ENCODE measurements at places on chromosomes 1 and 21.

- peak; percentile 40 for DNase-seq
These were observed 1.2 kb upstream of the ADORA1 start for GRCh38 chr1:203126151-203126865.

GRCh38 chr1:45134461-45134873, 71.9 kb downstream of the ZSWIM5 start:
- no peak for DNase-seq

- no peak for DNase-seq
These were observed 30.2 kb downstream of the EYA3 start for GRCh38 chr1:28058168-28058567.

DNA sequence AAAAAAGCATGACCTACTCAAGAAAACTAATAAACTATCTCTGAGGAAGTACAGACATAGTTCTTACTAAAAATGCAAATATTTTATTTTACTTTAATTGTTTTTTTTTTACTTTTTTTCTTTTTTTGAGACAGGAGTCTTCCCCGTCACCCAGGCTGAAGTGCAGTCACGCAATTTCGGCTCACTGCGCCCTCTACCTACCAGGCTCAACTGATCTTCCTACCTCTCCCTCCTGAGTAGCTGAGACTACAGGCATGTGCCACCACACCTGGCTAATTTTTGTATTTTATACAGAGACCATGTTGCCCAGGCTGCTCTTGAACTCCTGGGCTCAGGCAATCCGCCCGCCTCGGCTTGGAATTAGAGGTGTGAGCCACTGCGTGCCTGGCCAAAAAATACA, 1263.1 kb downstream of the KCNT2 start:
- DNase-seq: no peak

GRCh38 chr1:210264496-210265380, 32.1 kb downstream of the SERTAD4 start:
- DNase-seq: peak; percentile 74

DNA sequence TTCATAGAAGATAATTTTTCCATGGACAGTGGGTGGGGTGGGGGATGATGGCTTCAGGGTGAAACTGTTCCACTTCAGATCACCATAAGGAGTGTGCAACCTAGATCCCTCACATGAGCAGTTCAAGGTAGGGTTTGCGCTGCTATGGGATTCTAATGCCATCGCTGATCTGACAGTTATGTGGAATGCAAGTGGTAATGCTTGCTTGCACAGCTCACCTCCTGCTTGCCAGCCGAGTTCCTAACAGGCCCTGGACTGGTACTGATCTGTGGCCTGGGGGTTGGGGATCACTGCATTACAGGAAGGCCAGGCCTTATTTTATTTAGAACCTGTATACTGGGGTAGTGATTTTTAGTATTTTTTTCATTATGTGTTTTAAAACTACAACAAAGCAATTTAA, 22.0 kb downstream of the MAN1A2 start:
- DNase-seq: no peak

- DNase-seq: no peak
These were observed 145.7 kb downstream of the CASZ1 start for GRCh38 chr1:10650556-10651388.

DNA sequence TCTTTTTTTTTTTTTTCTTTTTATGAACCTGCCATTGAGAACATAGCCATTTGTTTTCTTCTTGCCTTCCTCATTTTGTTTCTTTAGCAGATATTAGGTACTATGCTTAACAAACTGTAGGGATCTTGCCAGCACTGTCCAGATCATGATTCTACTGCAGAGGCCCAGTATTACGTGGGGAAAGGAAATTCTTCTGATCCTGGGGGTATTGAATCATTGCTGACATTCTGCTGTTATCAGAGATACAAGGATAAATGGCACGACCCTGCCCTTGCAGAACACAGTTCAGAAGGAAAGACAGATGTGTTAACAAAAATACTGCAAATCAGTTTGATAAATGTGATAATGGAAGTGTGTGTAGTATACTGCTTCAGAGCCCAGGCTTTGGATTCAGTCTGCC, 56.2 kb downstream of the BTBD8 start:
- peak; percentile 6 for DNase-seq

GRCh38 chr1:15171271-15171908, 17.8 kb downstream of the TMEM51 start:
- no peak for DNase-seq

DNA sequence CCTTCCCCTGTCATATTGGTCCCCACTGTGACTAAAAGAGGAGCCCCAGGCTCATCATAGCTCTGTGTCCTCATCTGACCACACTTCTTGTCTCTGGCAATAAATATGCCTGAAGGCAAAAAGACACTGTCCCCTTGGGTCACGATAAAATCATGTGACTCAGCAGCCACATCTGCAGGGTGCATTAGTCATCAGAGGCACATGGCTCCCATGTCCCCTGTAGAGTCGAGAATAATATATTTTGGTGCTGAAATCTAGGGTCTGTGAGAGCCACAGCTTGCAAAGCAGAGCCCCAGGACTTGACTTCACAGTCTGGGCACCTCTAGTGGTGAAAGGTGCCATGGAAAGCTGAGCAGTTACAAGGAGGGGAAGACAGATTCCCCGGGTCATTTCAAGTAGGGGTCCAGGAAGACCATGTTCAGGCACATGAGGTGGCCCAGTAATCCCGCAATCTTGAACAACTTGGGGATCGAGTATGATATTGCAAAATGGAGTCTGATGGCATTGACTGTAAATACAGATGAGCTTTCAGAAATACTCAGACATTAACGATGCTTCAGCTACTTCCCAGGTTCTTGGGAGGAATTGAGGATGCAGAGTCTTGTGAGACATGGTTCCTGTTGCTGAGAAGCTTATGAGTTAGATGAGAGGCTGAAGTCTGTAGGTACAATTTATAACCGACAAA, 68.6 kb downstream of the SLC35F3 start:
- no peak for DNase-seq

- DNase-seq: no peak
These were observed 2.8 kb upstream of the ADAM30 start for GRCh38 chr1:119898981-119899720.

- DNase-seq: peak; percentile 71
These were observed 5.3 kb downstream of the UHMK1 start for GRCh38 chr1:162502928-162503327.

GRCh38 chr1:70707214-70707613, 296.1 kb downstream of the CTH start:
- no peak for DNase-seq

DNA sequence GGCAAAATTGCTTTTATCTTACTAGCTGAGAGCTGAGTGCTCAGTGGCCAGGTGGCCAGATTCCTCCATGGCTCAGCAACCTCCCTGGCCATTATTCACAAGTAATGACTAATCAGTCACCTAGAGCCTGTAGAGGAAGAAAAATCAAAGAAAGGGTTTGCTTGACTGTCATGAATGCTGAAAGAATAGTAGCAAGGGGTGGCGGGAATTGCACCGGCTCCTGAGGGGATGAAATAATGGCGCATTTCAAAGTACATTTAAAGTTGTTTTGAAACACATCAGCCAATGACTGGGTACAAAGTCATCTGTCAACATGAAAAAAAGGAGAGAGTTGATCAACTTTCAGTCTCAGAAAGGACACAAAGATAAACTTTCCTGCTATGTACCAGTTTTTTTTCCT, 99.5 kb downstream of the OMA1 start:
- DNase-seq: no peak

- no peak for DNase-seq
These were observed 20.4 kb upstream of the TNR start for GRCh38 chr1:175763797-175764196.

GRCh38 chr1:244047621-244048255, 3.3 kb upstream of the ZBTB18 start:
- no peak for DNase-seq

DNA sequence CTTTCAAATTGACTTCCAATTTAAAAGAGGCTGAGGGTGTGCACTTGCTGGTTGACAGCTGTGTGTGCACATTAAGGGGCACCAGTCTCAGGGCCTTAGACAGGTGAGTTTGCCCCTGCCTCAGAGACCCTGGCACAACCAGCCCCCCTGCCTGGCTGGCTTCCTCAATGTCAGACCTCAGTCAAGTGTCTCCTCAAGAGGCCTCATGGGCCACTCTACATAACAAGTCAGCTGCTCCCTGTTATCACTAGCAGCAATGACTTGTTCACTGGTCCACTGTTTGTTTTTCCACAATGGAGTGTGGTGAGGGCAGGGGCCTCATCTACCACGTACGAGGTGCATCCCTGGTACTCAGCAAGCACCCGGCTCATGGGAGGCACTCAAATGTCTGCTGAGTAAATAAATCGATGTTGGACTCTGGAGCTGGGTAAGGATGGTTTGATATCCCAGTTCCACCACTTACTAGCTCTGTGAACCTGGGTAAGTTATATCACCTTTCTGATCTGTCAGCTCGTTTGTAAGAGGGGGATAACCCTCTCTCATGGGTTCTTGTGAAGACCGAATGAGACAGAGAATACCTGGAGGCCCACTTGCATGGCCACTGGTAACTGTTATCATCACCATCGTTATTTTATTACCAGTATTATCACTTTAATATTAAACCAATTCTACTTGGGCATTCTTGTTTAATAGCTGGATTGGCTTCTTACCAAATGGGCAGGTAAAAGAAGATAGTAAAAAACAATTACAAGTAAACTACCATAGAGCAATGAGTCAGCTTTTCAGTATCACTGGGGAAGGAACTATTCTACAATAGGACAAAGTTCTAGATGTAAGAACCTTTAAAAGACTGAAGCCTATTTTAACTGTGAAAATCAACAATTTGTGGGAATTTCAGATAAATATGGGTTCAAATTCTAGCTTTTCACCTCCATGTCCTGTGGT, 64.6 kb downstream of the SLC66A1 start:
- no peak for DNase-seq

GRCh38 chr1:47753808-47754207, 243.4 kb downstream of the TRABD2B start:
- no peak for DNase-seq

DNA sequence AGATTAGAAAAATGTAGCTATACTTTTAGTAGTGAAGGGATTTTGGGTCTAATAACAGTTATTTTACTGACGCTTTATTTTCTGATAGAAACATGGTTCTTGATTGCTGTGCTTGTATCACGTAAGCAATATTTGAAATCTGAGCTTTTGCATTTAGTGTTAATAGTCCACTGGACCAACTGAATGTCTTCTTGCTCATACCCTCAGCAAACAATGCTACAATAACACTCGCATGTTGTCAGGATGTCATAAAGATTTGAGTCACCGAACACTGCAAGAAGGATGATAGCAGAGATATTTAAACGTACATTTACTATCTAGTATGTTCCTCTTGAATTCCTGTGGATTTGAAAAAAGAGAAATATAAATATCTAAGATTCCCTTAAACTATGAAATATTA, 7.5 kb downstream of the DYRK1A start:
- peak; percentile 64 for DNase-seq

- no peak for DNase-seq
These were observed 50.7 kb downstream of the EBNA1BP2 start for GRCh38 chr1:43121256-43121900.

DNA sequence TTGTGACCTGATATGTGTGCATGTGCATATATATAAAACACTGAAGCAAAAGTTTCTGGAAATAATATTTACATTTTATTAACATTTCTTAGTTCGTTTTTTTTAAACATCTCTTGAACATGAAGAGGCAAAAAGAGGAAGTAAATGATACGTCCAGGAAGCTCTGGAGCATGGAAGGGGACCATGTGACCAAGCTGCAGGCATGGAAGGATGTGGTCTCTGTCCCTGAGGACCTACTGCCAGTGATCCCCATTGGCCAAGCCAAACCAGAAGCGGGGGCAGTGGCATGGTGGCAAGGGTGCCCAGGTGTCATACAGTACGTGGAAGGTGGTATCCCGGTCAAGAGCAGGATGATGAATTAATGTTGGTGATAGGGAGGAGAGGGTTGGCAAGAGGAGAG, 268.3 kb upstream of the PROX1 start:
- no peak for DNase-seq

DNA sequence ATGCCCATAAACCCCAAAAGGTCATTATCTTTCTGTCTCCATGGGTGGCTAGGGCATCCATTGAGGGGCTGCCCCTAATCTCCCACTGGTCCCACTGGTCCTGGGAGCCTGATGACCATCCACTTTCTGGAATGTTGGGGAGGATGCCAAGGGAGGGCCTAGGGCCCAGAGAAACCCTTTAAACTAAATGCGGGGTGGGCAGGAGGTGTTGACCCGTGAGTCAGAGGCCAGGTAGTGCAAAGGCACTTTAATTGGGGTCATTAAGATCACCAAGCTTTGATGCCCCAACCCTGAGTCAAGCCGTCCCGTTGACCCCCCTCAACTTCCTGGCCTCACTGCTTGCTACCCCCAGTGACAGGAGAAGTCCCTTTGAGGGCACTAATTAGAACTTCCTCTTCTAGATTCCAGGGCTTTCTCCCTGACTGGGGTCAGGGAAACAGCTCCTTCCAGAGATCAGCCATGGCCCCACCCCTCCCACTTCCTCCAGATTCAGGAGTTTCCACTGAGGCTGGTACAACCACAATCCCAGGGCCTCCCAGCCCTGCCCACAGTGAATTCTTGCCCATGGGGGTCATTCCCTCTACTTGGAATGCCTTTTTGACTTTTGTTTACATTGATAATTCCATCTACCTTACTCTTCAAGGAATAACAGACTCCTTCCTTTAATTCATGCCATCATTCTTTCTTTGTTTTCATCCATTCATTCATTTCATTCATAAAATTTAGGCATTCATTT, 15.5 kb upstream of the SERINC2 start:
- DNase-seq: peak; percentile 38

- no peak for DNase-seq
These were observed 19.4 kb downstream of the PTPRF start for GRCh38 chr1:43549921-43550597.

DNA sequence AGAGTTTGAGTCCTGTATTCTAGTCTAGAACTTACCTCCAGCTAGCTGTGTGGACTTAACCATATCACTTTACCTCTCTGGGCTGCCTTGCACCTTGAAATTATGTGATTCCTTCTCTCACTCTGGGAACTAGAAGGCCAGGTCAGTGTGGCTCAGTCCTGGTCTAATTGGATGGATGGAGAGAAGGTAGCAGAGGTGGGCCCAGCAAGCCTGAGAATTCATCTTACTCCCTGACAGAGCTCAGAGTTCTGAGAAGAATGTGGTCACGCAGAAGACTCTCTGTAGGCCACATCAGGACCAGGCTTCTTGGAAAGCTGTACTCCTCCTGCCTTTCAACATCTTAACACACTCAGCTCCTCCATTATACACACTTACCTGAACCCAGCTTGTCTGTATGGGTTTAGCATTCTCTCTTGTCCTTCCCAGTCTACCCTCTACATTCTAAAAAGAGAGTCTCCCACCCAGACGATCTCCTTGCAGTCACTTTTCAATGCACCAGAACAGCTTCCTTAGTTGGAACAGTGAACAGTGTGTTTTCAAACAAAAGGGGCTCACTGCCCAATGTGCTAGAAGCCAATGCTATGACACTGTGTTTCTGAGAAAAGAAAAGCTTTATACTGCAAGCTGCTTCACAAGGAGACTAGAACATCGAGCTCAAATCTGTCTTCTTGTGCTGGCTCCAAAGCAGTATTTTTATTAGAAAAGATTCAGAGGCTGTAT, 60.5 kb downstream of the CAPN9 start:
- no peak for DNase-seq

GRCh38 chr1:97907886-97908285, 12.9 kb downstream of the DPYD start:
- no peak for DNase-seq

- peak; percentile 69 for DNase-seq
These were observed 129.9 kb downstream of the SLC30A10 start for GRCh38 chr1:219798283-219799030.

Data from fibroblast of skin of scalp (primary cell).